IMR-90 (cell line): ENCODE measurements at places on chromosomes 5 and 9.

DNA sequence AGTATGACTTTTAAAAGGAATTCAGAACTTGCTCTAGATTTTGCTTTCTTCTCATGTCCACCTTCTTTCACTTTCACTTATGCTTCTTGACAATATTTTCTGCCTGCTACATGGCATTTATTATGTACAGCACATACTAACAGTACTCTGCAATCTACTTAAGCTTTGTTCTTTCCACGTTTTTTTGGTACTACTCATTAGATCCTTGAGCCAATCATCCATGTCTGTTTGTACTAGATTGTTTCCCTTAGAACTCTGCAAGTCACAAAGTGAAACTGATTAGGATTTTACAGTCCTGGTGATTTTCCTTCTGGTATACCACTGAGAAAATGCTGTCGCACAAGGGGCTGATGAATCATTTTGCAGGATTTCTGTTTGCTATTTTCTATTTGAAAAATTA, 78.3 kb downstream of the PARP8 start:
- no peaks in the 10 kb centered on the region for H3K27me3 ChIP-seq
- no peak overlapping the region; the same call in 1 of the 2 replicates for H3K27ac ChIP-seq
- H3K36me3 ChIP-seq = no peaks in the 10 kb centered on the region
- H3K4me3 ChIP-seq = peak overlapping the region; percentile 53

DNA sequence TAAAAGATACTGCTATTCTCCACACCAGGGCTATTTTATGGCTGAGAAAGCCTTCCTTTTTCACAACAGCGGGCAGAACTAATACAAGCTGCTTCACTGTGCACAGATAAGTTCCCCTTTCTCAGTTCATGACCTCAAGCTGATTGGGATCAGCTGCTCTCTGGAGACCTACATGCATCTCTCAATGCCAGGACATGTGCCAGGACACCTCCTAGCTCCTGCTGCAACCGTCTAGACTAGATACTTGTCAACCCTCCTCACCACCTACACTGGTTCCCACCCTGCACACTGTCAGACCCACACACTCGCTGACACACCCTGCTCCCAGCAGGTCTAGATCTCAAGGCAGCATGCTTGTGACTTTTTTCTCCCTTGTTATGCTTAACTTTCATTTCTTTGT, 39.8 kb downstream of the STARD4 start:
- no peak for DNase-seq
- H3K27me3 ChIP-seq = no peaks in the 10 kb centered on the region
- H3K36me3 ChIP-seq = no peaks in the 10 kb centered on the region
- H3K4me3 ChIP-seq = no peak overlapping the region

- peaks cover 12% of the 10 kb centered on the region for H3K4me1 ChIP-seq
- H3K27ac ChIP-seq = peak overlapping the region; percentile 73
- no peaks in the 10 kb centered on the region for H3K36me3 ChIP-seq
- H3K4me3 ChIP-seq = no peak overlapping the region; the same call in 1 of the 2 replicates
- DNase-seq = peak; percentile 51
Measured at GRCh38 chr9:100066539-100066938, 32.3 kb downstream of the ERP44 start.

- H3K36me3 ChIP-seq = no peaks in the 10 kb centered on the region
- H3K27me3 ChIP-seq = no peaks in the 10 kb centered on the region
- peak within 1 kb of the TSS; percentile 54 for H3K4me3 ChIP-seq
- H3K27ac ChIP-seq = peak within 1 kb of the TSS; percentile 53
- H3K4me1 ChIP-seq = peaks cover 4% of the 10 kb centered on the region; the same call in 1 of the 2 replicates
- DNase-seq = peak; percentile 64
Measured at GRCh38 chr5:122311961-122312590, at the start of gene SNCAIP. TSS of gene SNCAIP (plus strand) at chr5:122312237. CDS start at chr5:122391135, 78,898 bp downstream.

- peaks cover 23% of the 10 kb centered on the region for H3K36me3 ChIP-seq
- no peak overlapping the region for H3K27ac ChIP-seq
- H3K27me3 ChIP-seq = no peaks in the 10 kb centered on the region
- H3K4me3 ChIP-seq = no peak overlapping the region
- no peak for DNase-seq
Measured at GRCh38 chr5:139677736-139678613, 29.8 kb downstream of the CXXC5 start.

DNA sequence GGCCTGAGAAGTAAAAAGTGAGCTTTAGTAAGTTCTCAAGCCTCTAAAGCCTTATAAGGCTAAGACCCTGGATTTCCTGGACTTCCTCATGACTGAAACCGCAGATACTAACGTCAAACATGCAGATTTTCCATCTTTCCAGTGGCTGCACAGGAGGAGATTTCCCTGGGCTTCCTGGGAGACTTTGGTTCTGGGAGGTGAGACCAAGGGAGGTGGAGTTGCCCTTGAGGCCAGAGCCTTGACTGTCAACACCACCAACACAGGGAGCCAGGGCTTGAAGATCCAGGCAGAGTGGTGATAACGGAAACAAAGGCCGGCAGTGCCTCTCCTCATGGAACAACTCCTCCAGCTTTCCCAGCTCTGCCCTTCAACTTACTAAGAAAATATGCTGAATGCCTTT, 144.7 kb upstream of the LRRTM2 start:
- no peaks in the 10 kb centered on the region for H3K27me3 ChIP-seq
- DNase-seq = no peak
- H3K4me1 ChIP-seq = no peaks in the 10 kb centered on the region
- H3K27ac ChIP-seq = no peak overlapping the region
